Neuronal stem cell (in vitro differentiated cells): ENCODE measurements at places on chromosomes 13 and 19.

DNA sequence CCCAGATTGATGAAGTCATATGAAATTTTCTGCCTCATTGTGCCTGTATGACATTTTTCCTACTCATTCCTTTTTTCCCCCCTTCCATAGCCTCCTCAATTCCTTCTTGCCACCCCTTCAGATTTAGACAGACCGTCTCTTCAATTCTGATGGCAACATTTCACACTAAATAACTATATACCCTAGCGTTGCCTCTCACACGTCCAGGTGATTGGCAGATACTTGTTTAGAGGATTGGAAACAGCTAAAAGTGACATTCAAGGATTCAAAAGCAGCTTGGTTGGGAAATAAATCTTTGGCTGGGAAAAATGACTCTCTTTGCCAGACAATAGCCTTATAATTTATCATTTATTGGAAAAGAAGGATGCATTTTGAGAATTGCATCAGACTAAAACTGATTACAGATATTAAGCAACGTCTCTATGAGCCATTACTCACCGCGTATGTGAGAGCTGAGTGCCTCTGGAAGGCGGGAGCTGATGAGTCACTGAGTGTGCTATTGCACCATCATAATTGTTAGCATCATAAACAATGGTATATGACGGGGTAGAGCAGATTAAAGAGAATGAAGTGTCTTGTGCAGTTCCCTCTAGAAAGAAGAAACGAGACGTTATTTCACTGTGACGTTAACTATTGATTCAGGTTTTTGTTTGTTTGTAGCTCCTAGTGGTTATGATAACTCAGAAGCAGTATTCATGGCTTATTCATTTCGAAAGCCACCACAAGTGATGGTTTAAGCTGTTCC, 61.1 kb upstream of the FAM216B start:
- no peak for DNase-seq

- DNase-seq: no peak
Observed at GRCh38 chr19:1357531-1358109, 26.1 kb upstream of the NDUFS7 start.

DNA sequence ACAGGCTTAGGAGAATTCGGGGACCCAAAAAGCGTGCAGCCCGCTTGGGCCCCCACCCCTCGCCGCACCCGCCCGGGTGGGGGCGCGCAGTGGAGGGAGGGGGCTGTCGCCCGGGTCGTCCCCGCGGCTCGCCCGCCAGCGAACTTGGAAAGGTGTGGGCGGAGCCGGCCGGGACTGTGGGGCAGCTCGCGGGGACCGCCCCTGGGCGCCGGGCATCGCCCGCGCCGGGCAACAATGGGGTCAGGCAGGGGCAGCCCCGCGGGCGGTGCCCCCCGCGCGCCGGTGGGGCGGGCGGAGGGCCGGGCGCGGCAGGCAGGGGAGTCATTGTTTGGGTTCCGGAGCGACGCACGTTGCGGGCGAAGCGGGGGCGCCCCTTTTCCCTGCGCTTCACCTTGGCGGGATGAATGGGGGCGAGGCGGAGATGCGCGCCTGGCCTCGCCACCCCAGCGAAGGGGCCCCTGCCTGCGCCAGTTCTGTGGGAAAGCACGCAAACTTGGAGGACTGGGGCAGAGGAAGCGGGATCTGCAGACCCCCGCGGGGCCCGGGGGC, 647 bp upstream of the KLF12 start:
- DNase-seq: no peak

- DNase-seq: no peak
Observed at GRCh38 chr19:4225885-4226284, 3.4 kb upstream of the EBI3 start.

DNA sequence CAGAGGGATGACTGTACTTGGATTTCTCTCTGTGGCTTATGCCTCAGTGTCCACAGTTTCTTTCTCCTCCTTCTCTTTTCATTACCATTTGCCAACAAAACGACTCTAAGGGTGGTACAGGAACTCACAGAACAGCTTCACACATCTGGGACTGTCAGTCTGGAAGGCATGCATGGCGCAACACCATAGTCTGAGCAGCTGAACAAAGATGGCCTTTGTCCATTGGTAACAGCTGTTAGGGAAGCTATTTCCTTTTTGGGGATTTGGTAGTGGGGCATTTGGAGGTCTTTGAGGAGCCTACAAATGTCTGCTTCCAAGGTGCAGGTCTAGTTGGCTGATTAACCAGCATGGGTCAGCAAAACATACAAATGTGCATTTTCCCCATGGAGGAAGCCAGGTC, 81.4 kb upstream of the PCDH8 start:
- DNase-seq: no peak

GRCh38 chr13:48156466-48156865, 61.6 kb upstream of the MED4 start:
- no peak for DNase-seq

DNA sequence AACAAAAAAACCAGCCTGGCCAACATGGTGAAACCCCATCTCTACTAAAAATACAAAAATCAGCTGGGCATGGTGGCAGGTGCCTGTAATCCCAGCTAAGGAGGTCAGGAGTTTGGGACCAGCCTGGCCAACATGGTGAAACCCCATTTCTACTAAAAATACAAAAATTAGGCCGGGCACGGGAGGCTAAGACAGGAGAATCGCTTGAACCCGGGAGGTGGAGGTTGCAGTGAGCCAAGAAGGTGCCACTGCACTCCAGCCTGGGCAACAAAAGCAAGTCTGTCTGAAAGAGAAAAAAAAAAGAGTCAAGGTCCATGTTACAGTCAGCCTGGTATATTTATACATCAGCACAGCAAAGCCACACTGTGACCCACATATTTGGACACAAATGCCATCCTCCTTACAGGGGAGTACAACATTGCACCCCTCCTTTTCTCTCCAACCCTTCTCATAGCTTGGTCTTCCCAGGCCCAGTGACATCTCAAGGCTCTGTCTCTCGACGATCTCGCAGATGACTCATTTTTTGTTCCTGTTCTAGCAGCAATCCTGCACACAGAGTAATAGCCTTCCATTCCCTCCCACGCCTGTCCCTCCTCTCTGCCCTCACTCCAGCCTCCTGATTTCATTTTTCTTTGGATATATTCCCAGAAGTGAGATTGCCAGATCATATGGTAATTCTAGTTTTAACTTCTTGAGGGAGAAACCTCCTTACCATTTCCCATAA, 21.0 kb upstream of the DPP9 start:
- no peak for DNase-seq
